Renal cortical epithelial cell (primary cell): ENCODE measurements at places on chromosomes 12 and 14.

GRCh38 chr12:11497995-11498394, 102.6 kb upstream of the PRB2 start:
- DNase-seq: peak; percentile 15

DNA sequence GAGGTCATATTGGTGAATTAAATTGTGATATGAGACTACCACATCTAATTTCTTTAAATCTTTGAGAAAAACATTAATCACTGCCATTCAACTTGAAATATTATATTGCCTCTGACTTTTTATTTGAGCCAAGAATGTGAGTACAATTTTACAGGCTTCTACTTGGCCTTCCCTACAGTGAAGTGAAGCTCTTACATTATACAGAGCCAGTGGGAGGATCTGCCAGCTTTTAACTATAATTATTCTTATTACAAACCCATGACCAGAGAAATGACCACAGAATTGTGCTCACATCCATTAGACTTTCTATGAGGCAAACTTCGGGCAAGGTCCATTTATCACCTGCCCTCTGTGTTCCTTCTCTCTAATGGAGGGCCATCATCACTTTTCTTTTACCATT, 114.2 kb downstream of the RERGL start:
- DNase-seq: no peak

DNA sequence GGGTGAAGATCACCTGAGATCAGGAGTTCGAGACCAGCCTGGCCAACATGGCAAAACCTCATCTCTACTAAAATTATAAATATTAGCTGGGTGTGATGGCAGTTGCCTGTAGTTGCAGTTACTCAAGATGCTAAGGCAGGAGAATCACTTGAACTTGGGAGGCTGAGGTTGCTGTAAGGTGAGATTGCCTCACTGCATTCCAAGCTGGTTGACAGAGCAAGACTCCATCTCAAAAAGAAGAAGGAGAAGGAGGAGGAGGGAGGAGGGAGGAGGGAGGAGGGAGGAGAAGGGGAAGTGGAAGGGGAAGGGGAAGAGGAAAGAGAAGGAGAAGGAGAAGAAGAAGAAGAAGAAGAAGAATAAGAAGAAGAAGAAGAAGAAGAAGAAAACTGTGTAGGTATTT, 17.0 kb downstream of the RNASE10 start:
- DNase-seq: no peak

DNA sequence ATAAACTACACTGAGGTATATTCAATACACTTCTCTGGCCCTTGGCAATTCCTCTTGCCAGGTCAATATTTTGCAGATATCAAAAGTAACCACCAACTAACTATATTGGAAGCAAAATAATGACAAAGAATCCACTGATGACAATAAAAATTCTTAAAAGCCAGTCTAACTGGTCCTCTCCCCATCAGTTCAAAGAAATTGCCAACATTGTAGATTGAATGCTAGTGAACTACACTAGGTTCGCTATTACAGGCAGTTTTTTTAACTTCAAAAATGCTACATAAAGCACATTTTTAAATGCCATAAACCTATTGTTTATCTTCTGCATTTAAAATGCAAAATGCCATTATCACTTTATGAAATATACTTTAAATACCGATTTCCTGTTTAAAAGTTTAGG, 4.0 kb downstream of the CDK17 start:
- no peak for DNase-seq

- peak; percentile 80 for DNase-seq
These were observed 60.6 kb downstream of the PTPRB start for GRCh38 chr12:70576341-70577282.

GRCh38 chr12:2212537-2212936, 159.8 kb downstream of the CACNA1C start:
- no peak for DNase-seq

DNA sequence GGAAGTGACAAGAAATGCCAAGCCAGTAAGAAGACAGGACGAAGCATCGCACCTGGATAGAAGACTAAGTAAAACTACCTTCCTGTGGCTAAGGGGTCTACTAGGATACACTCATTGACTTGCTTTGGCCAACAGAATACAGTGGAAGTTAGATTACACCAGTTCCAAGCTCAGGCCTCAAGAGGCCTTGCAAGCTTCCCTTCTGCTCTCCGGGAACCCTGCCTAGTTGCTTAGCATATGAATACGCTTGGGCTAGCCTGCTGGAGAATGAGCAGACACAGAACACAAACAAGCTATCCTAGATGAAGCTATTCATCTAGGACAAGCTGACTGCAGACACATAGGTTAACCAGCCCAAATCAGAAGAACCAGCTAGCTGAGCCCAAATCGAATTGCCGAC, 97.0 kb downstream of the DPF3 start:
- no peak for DNase-seq
